ENCODE measurements at places on chromosomes 6 and 20.

DNA sequence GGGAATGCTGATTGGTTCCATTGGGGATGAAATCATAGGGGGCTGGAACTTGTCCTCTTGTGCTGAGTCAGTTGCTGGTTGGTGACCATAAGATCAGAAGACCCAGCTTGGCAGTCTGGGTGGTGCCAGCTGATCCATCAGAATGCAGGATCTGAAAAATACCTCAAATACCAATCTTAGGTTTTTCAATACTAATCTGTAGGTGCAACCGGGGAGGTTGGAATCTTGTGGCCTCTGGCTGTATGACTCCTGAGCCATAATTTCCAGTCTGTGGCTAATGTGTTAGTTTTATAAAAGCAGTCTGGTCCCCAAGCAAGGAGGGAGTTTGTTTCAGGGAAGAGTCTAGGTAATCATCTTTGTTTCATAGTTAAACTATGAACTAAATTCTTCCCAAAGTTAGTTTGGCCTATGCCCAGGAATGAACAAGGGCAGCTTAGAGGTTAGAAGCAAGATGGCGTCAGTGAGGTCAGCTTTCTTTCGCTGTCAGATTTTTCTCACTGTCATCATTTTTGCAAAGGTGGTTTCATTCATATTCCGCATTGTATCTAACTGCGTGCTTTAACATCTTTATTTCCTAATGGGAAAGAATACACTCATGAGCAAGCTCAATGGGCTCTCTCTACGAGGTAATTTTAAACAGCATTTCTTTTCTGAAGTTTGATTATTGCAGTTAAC lies 2.0 kb downstream of the ARMH2 start:
- no peak for DNase-seq

GRCh38 chr6:31963921-31964320 lies 4.9 kb downstream of the SKIC2 start:
- DNase-seq = no peak

DNA sequence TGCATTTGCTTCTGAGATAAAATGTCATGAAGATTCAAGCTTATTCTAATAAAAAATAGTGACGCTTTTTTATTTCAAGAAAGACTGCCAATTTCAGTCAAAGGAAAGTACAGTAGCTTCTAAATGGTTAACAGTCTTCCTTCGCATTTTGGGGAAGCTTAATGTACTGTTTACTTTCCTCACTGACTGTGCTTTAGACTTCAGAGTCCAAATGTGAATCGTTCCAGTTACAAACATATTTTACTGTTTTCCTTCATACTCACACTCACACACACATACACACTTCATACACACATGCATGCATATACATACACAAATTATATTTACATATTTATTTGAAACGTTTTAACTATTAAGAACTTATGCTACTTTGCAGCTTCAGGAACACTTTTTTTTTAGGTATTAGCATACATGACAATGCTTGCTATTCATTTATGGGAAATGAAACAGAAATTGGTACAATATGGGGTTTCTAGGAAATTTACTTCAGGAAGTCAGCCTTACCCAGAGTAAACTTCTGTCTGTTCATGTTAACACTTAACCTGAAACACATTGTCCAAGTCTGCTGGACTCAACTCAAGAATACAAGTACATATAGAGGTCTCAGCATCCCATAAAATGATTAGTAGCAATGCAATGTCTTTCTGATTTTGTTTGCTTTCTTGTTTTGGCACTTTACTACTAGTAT lies 145.4 kb downstream of the RPS12 start:
- DNase-seq = no peak

- peak; percentile 26 for DNase-seq
Measured at GRCh38 chr6:33279971-33280511, 3.1 kb downstream of the B3GALT4 start.

DNA sequence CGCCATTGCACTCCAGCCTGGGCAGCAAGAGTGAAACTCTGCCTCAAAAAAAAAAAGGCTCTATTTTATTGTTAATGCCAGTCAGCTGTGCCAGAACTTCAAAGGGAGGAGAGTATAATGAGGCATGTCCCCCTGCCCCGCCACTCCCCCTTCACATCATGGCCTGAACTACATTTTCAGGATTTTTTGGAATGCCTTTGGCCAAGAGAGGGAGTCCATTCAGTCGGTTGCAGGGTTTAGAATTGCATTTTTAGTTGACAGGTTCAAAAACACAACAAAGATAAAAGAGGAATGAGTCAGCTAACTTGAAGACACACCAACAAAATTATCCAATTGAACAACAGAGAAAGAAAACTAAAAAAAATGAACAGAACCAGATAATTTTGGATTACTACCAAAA lies 59.1 kb downstream of the CEP43 start:
- no peak for DNase-seq

DNA sequence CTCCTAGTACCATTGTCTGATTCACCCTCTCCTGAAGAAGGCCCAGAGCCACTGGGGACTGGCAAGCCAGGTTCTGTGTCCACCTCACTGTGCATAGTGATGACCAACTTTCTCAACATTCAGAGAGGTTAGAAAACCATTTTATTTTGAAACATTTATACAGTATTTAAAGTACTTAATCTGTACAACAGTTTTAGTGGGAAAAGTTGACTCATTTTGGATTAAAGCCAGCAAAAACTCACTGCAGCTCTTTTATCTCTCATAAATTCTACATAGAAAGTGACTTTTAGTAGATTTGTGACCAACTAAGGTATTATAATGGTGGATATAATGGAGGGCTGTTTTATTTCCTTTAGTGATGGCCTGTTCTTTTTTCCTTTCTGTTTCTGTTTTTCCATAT lies 9.7 kb downstream of the TULP4 start:
- DNase-seq = no peak

GRCh38 chr20:50992733-50993457 lies 30.0 kb downstream of the KCNG1 start:
- peak; percentile 18 for DNase-seq

DNA sequence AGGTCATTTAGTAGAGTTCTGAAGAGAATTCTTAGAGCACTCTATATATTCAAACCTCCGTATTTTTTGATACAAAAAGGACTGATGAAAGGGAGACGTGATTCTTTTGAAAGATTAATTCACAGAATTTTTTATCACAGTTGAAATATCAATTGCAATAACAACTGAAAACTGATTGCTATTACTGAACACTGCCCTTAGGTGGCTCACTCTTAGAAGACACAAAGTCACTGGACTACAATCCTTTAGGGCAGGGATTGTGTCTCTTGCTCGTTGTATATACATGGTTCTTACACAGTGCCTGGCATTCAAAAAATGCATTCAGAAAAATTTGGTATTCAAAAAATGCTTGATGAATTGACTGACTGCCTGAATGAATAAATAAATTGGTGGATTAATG lies 17.1 kb upstream of the CALHM6 start:
- DNase-seq = peak; percentile 17

DNA sequence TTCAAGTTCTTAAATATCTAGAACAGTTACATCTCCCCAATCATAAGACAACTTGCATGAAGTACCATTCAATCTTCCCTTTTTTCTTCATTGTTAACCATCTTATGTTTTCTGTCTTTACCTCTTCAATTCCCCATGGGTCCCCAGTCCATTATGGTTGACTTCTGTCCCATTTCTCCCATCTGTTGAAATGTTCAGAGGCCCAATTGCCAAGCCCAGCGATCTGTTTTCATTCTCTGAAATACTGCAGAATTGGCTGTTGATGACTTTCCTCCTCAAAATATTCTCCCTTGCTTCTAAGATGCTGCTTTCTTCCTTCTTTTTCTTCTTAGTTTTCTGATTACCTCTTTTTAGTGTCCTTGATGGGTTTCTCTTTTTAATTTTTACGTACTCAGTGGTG lies 26.0 kb downstream of the DSTN start:
- DNase-seq = no peak

DNA sequence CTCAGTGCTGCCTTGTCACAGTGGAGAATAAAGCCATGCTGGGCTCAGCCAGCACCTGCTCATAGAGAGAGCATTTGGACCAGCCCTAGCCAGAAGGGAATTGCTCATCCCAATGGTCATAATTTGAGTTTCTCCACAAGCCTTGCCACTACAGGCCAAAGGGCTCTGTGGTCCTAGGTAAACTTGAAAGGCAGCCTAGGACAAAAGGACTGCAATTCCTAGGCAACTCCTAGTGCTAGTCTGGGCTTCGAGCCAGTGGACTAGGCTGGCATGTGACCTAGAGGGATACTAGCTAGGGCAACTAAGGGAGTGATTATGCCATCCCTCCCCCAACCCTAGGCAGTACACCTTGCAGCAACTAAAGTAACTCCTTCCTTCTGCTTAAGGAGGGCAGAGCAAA lies 516.2 kb downstream of the BCKDHB start:
- DNase-seq = no peak

DNA sequence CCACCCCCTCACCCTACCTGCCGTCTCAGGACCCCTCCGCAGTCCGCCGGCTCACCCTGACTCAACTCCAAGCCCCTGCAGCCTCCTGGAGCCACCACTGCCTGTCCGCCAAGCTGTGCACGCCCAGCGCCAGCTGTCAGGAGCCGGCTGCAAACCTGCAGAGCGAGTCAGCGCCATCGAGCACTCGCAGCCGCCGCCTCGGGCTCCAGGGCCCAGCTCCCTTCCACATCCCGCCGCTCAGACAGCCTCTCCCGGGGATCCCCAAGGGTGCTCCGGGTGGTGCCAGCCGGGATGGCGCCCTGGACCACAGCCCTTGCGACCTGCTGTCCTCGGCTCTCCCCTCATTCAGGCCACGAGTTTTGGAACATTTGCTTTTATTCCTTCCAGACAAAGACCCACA lies 4.3 kb downstream of the TNNC2 start:
- peak; percentile 58 for DNase-seq

- DNase-seq = no peak
Measured at GRCh38 chr20:56433880-56434255, 21.8 kb downstream of the CASS4 start.

GRCh38 chr20:62348604-62349003 lies 18.5 kb downstream of the LAMA5 start:
- DNase-seq = no peak

- no peak for DNase-seq
Measured at GRCh38 chr20:41004531-41005360, 23.9 kb upstream of the TOP1 start.

GRCh38 chr20:45358282-45359068 lies 4.5 kb upstream of the SYS1 start:
- no peak for DNase-seq

DNA sequence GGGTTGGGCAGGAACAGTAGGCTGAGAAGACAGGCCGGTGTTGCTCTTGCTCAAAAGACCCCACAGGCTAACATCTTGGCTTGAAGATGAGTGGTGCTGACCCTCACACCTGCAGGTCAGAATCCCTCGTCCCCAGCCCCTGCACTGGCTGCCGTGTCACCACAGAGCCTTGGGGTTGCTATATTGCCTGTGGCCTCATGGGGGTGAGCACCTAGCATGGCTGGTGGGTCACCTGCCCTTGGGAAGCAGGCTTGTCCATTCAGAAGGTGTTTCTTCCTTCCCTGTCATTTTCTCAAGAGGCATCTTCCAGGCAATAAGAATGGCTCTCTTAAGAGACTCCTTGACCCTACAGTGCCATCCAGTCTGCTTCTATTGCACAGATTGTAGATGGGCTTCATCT lies 7.7 kb downstream of the SLC22A16 start:
- DNase-seq = no peak

DNA sequence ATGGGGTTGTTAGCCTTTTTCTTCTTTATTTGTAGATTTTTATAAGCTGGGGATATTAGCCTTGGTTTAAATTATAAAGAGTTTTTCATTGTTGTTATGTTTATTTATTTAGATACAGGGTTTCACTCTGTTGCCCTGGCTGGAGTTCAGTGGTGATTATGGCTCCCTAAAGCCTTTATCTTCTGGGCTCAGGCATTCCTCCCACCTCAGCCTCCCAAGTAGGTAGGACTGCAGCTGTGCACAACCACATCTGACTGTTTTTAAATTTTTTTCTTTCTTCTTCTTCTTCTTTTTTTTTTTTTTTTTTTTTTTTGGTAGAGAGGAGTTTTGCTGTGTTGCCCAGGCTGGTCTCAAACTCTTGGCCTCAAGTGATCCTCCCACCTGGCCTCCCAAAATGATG lies 80.9 kb downstream of the UBE3D start:
- no peak for DNase-seq

GRCh38 chr6:15037253-15037652 lies 208.6 kb upstream of the JARID2 start:
- no peak for DNase-seq

DNA sequence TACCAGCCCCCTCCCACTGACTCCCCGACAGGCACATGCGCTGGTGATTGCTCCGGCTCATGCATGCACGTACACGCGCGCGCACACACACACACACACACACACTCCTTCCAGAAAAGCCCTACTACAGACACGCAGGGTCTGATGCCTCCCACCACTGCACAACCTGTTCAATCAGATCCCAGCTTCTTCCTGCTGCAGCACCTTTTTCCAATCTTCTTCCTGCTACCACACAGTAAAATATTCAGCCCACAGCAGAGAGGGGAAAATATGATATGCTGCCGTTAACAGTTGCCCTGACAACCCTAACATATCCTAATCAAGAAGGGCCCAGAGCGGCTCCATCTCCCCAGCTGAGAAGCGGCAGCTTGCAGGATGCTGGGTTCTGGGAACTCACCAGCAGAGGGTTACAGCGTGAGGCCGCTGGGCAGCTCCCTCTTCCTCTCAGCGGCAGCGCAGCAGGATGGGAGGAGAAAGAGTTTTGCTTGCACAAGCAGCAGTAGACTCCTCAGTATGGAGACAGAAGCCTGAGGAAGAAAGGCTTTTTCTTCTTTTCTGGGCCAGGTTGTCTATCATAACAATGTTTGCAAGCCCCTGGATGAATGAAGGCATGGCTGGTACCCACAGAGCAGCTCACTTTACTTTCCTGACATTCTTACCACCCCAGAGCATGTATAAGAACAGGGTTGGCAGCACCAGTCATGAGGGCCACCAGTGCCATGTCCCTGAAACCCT lies 23.9 kb downstream of the MAP7 start:
- DNase-seq = no peak

- no peak for DNase-seq
Measured at GRCh38 chr6:136761227-136761922, 30.9 kb downstream of the MAP3K5 start.

DNA sequence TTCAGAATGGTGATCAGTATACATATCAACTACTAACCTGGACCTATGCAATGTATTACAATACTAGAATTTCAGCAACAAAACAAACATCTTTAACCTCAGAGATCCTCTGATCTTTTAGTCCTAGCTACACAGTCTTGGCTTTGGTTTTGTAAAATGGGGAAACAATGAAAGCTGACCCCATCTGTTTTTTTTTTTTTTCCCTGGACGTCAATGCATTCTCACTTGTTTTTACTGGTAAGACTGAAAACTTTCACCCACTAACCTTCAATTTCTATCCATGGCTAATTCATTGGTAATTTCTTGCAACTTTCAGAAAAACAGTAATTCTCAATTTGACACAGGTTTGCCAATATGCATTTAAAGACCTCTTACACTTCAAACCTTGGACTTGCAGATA lies 3.0 kb downstream of the KIF13A start:
- DNase-seq = no peak

GRCh38 chr6:84284428-84285049 lies 57.1 kb upstream of the CEP162 start:
- no peak for DNase-seq

All from NCI-H1105 (cell line).